ENCODE measurements at places on chromosomes 6 and 20. TPM values are rescaled to one million over a fixed set of nuclear protein-coding genes. Genes with fewer than 3 reads are reported as not detected.

The ZNF311 gene
- total RNA-seq: 0.08 TPM

The HLA-DPB1 gene
- total RNA-seq: 29.8 TPM

The KCNB1 gene
- total RNA-seq: 1.1 TPM

The GPLD1 gene
- 1.0 TPM for total RNA-seq

The SLC17A1 gene
- total RNA-seq: not detected

The COX4I2 gene
- 9.3 TPM for total RNA-seq

The PSMA7 gene
- 239 TPM for total RNA-seq

The GPX5 gene
- total RNA-seq: not detected

The JPH2 gene
- 181 TPM for total RNA-seq

The TLDC2 gene
- total RNA-seq: not detected

The AMD1 gene
- 67.0 TPM for total RNA-seq

The ADGRG6 gene
- 3.2 TPM for total RNA-seq

DNA sequence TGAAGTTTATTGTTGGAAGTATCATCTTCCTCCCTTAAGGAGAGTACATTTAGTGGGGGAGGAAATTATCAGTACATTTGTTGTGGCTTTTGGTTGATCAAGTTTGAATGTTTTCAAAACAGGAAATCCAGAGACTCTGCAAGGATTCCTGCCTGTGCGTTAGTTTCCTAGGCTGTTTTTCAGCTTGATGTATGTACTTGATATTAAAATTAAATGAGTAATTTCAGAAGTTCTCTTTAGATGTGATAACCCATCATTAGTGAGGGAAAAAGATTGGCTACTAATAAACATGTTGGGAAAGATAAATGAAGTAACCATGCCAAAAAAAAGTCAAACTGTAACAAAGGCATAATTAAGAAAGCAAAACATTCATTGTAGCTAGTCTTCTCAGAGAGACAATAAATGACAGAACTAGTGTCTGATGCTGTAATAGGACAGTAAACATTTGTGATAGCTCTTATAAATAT is 88.0 kb upstream of the TULP1 start:
- DNase-seq: no peak

DNA sequence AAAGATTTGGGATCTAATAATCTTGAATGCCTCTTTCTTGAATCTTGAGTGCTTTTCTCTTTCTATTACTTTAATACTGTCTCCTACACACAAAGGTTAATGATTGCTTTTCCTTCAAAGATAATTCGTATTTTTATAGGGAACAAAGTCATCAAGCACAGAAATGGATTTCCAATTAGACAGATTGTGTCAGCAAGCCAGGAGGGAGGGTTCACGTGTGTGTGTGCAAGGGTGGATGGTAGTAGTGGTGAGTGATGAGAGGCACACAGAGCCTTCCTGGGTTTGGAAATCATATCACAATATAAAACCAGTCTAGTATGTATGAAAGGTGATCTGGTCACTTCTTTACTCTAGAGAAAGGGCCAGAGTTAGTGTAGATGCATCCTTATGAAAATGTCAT is 51.2 kb upstream of the NEDD9 start:
- no peak for DNase-seq

GRCh38 chr6:135162678-135163439 is 18.2 kb upstream of the MYB start:
- peak; percentile 47 for DNase-seq

DNA sequence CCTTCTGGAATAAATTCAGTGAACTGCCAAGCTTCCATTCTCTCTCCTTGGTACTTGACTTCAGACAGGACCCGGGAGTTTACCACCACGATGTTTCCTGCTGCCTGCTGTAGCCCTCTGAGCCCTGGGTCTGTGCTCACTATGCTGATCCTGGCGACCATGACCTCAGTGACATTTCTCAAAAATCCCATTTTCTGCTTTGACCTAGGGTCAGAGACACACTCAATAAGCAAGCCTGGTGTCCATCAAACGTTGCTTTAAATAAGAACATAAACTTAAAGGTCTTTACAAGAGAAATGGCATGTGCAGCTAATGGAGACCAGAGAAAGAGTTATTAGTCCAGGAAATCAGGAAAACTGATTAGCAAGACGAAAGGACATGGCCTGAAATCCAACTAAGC is 509.7 kb upstream of the SULF2 start:
- DNase-seq: no peak

DNA sequence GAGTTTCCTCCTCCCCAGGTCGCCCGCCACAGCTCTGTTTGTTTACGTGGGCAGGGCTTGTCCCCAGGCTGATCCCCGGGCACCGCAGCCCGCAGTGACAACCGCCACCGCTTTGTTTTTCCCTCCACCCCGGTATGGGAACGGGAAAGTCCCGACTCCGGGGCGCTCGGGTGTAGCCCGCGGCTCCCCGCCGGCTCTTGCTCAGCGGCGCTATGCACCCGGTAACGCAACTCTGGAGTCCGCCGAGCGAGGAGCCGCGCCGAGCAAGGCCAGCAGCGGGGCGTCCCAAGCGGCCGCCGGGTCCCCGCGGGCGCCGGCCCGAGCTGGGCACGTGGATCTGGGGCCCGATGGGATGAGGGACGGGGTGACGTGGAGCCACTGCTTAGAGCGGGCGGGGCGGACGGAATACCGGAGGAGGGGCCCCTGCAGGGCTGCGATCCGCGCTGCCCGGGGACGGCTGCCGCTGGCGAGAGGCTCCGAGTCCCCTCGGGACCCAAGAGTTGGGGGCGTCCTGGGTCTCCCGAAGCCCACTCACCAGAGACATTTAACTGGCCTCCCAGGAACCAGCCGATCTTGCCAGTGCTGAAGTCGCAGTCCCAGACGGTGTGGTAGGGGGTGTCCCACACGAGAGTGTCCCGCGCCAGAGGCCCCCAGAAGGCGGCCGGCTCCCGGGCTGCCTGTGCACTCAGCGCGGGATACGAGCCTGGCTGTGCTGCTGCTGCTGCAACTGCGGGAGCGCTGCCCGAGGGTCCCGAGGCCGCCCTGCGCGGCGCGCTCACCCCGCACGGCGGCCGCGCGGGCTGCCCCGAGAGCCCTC is 497 bp downstream of the ACSS1 start:
- DNase-seq: peak; percentile 86

DNA sequence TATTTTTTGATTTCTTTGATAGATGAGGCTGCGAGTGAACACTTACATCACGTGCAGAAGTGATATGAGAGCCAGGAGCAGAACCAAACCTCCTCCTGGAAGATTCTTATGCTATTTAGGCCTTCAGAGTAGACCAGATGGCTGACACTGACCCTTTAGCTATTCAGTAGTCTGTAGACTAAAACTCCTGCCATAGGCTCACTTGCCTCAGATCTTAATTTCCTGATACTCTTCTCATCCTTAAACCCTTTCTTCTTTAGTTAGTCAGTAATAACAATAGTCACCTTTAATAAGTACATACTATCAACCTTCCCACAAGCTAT is 45.2 kb upstream of the PXDC1 start:
- no peak for DNase-seq

DNA sequence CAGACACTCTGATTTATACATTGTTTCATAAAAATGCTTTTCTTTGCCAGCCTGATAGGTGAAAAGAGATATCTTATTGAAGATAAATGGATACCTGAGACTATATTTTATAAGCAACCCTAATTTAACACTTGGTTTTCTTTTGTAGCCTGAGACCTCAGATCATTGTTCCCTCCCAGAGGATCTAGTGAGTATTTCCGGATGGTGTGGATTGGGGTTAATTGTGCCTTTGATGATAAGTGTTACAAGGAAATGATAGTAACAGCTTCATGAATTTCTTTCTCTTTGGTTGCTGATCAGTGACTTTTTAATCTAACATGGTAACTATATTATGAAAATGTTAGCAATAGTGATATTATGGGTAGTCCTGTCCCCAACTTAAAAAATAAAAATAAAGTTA is 30.4 kb downstream of the KDM1B start:
- DNase-seq: no peak

GRCh38 chr20:24651171-24651975 is 181.9 kb downstream of the SYNDIG1 start:
- no peak for DNase-seq

- no peak for DNase-seq
These were observed 57.8 kb upstream of the PLCB4 start for GRCh38 chr20:9011121-9011520.

DNA sequence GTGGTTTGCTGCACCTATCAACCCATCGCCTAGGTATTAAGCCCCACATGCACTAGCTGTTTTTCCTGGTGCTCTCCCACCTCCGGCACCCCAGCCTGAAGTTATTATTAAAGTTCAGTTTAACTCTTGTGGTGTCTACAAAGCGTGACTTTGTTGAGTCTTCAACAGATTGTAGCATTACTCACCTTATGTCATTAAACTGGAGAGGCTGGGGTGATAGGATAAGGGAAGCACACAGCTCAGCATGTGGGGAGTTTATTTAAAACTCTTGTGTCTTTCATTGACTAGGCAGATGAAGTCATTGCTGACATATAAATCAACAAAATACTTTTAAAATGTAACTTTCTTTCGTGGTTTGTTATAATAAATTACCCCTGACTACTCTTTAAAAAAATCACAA is 84.7 kb upstream of the GCM1 start:
- no peak for DNase-seq

GRCh38 chr6:69974193-69974592 is 107.8 kb downstream of the COL19A1 start:
- DNase-seq: no peak

DNA sequence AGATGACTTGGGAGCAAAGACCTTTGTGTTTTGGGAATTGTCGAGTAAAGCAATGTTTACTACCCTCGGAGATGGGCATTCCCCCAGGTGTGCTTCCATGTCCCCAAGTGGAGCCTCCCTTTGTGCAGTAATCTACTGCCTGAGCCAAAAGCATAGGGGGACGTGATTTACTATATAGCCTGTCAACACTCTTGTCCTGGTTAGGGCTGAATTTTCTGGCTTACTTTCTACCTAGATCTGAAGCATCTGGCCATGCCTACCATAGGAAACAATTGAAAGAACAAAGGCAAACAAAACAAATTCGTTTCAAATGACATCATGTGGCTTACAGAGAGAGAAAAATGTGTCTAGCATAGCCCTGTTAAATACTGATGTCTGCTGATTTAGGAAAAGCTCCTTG is 350.6 kb downstream of the SAMD5 start:
- no peak for DNase-seq

DNA sequence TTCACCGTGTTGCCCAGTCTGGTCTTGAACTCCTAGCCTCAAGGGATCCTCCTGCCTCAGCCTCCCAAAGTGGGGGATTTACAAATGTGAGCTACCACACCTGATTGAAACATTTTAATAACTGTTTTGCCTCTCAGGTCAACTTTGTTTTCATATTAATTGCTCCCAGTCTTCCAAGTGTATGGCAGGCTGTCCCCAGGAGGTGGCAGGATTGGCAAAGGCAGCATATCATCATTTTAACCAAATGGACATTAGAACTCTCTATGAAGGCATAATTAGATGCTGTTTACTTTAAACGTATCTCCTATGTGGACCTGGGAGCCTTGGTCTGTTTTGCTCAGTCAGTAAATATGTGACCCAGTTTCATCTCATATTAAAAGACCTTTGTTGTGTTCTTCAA is 59.2 kb upstream of the CSE1L start:
- no peak for DNase-seq

DNA sequence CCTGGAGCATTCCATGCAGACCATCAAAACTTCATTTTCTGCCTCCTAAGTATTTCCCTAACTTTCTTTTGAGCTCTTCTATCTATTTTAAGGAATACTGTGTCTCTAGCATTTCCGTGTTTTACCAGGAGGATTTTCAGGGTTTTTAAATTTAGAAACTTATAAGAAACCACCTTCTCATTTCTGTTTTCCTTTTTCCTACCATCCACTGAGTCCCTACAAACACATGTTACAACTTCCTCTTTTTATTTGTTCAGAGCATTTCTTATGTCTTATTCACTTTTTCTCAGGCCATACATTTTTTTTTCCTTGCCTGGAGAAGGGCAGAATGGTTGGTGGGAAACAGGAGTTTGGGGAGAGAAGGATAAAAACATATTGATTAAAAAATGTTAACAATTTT is 130.0 kb upstream of the BMP5 start:
- DNase-seq: no peak

DNA sequence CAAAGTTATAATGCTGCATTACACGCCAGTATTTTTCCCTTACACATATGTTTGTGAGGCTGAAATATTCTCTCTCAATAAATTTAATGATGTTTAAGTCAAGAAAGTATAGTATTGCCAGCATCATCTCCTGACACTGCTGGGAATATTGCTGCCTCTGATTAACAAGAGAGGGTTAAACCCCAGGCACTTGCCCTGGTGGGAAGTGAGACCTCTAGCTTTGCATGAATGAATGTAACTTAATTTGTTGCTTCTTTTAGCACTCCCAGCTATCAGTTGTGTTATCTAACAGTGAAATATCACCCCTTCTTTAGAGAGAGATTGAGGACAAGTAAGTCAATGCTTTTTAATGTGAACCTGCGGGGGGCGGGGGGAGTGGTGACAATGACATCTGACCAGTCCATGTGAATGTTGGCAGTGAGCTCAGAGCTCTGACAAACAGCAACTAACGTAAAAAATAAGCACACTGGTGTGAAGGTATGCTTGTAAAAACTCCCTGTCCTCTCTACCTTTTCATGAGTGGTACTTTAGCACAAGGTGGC is 9.8 kb downstream of the FOXA2 start:
- DNase-seq: no peak

DNA sequence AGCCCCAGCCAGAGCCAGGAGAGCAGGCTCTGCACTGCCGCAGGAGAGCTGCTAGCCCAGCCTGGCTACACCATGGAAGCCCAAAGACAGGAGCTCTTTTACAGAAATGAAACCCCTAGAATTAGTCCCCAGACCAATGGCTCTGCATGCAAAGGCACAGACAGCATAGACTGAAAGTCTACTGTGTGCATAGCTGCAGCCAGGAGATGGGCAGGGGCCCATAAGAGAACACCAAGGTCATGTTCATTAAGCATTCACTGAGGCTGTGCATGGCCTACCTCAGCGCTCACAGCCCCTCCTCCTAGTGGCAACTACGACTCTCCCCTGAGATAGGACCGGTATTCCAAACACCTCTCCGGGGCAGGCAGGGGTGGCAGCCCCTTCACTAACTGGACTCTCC is 34.9 kb downstream of the SNX5 start:
- DNase-seq: no peak

DNA sequence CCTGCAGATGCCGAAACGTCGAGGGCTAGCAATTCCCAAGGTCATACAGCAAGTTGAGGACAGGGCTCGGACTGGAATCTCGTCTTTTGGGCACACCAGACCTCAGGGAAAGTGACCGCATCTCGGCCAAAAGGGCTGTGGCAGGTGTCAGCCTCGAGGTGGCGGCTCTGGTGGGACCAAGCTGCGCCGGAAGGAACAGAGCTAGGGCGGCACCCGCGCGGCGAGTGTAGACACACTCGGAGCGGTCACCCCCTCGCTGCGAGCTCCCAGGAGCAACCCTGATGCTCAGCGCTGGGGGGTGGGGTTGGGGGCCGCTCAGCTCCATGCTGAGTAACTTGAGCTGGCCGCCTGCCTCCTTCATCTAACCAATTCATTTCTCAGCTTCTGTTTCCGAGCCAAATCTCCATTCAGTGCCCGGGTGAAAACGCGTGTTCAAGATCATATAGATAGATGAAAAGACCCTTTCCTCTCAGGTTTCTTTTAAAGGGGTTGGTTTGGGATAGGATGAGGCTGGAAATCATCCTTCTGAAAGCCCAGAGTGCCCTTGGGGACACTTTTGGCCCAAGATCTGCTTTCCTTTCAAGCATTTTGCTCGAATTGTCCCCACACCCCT is 2.2 kb upstream of the TUBB2B start:
- DNase-seq: no peak

GRCh38 chr6:40340196-40340595 is 247.0 kb downstream of the LRFN2 start:
- DNase-seq: no peak

- no peak for DNase-seq
These were observed 8.5 kb downstream of the SLC2A10 start for GRCh38 chr20:46717818-46718541.
